B cell (primary cell): ENCODE measurements at places on chromosomes 2 and 18. TPM values are rescaled to one million over a fixed set of nuclear protein-coding genes. Genes with fewer than 3 reads are reported as not detected.
A peak's percentile ranks its signal among the peaks of the same experiment; 100 is the strongest.

GRCh38 chr18:45009756-45010155 lies 329.1 kb downstream of the SETBP1 start:
- no peak for DNase-seq

NT5C1B gene
- total RNA-seq, result not detected in 2 replicates

- DNase-seq, result no peak
Measured at GRCh38 chr18:3592864-3593263, 142.9 kb downstream of the TGIF1 start.

GRCh38 chr2:88350331-88351248 lies 101.9 kb downstream of the FOXI3 start:
- peak; percentile 72 for DNase-seq

DNA sequence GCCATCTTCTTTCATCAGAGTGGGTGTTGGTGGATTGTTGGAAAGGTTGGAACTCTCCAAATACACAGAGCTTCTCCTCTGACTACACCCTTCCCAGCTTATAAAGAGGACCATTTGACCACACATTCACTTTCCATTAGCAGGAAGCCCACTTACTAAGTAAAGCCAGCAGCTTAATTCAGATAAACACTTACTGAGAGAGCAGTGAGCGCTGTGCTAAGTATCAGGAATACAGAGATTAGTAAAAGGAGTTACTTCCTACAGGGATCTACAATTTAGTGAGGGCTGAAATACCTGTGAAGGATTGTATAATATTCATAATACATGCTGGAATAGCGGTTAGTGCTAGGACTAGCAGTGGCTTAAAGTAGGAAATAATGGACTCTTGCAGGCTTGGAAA lies 343.0 kb downstream of the NYAP2 start:
- no peak for DNase-seq

GRCh38 chr18:35513181-35513936 lies 15.6 kb upstream of the INO80C start:
- no peak for DNase-seq
